Endothelial cell of umbilical vein (primary cell): ENCODE measurements at places on chromosomes 4 and X. TPM values are rescaled to one million over a fixed set of nuclear protein-coding genes. Genes with fewer than 3 reads are reported as not detected.

The F11 gene
- total RNA-seq: not detected in 2 replicates

The ZAR1 gene
- total RNA-seq: not detected in 2 replicates

DNA sequence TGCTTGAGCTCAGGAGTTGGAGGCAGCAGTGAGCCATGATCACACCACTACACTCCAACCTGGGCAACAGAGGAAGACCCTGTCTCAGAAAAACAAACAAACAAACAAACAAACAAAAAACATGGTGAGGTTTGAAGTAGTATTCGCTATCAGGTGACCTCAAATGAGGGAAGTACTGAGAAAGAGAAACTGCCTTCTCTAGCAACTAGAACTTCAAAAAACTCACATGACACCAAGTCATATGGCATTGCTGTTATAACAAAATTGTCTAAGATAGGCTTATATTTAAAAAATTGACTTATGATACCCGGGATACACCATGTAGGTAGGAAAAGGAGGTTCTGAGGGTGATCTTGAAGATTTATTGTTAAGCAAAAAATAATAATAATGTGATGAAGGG, 10.3 kb downstream of the MPP1 start:
- DNase-seq: no peak

DNA sequence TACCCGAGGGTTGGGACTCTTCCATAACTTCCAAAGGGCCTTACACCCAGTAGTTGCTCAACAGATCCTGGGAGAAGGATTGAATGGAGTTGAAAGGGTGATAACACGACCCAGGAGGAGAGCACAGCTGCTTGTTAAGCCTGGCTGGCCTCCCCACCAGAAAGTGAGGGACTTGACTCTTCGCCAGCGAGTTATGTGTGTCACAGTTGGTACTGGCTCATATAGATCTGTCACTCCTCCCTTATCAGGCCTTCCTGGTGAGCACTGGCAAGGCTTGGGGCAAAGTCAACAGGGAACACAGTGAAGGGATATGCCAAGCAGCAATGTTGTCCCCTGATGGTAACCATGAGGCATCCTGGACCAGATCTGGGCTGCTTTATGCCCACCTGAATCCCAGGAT, 35.8 kb downstream of the APLN start:
- no peak for DNase-seq

The PPP4R3C gene
- total RNA-seq: not detected in 2 replicates

DNA sequence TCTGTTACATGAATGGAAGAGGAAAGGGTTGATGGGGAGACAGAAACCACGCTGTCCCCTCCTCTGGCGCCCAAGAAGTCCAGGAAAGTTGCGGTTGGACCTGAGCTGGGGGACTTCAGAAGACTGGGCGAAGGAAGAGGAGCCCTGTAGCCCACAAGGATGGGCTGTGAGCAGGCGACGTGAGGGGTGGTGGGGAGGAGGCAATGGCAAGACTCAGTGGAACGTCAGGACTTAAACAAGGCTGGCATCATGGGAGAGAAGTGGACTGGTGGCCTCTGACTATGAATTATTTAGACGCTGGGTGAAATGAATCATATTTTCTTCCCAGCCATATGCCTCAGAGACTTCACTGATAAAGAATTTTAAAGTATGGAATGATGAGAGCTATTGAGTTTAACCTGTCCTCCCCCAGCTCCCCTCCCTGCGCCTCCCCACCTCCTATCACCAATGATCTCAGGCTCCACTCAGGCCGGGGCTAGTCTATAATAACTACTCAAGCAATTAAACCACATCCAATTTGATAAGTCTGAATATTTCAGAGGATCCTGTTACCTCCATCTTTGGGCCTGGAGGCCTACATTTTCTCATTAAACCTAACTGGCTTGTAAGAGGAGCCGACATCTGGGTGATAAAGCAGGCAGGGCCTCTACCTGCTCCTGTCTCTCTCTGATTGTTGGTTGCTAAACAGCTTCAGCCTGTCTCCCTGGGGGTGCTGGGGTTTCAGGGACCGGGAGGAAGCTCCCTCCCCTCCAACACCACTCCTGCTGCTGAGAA, 63.6 kb downstream of the SMIM20 start:
- no peak for DNase-seq

The DIAPH2 gene
- total RNA-seq: 30.0 and 30.3 TPM in 2 replicates

GRCh38 chrX:72216973-72217372, 21.9 kb downstream of the ERCC6L start:
- no peak for DNase-seq

DNA sequence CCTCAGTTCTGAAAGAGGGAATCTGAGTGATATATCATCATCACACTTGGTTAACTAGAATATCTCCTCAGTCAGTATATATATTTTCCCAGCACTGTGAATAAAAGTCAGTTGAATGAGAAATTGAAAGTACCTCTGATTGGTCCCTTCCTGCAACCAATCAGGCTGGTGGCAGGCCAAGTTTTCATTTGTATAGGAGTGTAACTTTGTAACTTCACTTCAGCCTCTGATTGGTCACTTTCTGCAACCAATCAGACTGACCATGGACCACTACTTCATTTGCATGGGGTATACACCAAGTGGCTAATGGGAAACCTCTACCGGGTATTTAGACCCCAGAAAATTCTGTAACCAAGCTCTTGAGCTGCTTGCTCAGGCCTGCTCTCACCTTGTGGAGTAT, 2.0 kb upstream of the PGK1 start:
- no peak for DNase-seq

DNA sequence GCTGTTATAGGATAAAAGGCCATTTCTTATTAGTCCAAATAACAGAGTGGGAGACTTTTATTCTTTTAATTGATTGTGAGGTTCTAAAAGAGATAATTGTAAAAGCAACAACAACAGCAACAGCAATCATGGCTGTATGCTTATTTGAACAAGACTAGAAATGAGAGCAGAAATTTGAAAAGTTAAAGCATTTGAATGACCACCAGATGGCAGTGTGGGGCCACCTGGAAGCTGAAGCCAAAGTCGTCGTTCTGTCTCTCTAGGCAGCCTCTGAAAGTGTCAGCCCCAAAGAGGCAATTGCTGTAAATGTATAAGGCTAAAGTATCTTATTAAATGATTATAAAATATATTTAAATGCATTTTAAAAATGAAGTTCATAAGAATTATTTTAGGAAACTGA, 42.2 kb downstream of the SH2D1A start:
- DNase-seq: peak; percentile 33

- peak; percentile 21 for DNase-seq
Observed at GRCh38 chr4:120858776-120859175, 63.8 kb downstream of the PRDM5 start.

DNA sequence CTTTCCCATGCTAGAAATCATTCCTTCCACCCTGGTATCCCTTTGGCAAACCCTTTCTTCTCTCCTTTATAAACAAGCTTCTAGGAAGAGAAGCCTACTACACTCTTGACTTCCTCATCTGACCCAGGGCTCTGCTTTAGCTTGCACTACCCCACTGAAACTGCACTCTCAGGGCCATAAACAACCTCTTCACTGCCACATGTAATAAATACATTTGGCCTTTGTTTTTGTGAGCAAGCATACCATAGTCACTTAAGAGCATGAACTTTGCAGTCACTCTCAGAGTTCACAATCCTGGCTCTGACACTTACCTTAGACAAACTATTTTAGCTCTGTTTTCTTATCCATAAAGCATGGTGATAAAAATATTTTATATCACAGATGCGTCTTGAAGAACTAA, 50.7 kb upstream of the USP38 start:
- DNase-seq: no peak

DNA sequence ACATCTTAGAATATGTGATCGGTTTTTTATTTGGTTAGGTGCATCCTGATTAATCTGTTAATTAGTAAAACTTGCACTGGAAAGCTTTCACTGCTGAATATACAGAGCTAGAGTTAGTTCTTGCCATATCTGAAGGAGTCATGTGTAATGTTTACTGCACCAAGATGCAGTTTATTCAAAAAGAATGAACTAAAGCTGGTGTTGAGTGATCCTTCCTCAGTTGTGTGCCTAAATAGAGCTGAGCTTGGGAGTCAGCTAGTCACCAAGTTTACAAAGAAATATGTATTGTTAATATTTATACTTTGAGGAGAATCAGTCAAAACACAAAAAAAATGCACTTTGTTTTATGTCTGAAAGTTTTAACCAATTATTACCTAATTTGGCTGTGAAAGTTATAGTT, 54.1 kb upstream of the FHDC1 start:
- no peak for DNase-seq

DNA sequence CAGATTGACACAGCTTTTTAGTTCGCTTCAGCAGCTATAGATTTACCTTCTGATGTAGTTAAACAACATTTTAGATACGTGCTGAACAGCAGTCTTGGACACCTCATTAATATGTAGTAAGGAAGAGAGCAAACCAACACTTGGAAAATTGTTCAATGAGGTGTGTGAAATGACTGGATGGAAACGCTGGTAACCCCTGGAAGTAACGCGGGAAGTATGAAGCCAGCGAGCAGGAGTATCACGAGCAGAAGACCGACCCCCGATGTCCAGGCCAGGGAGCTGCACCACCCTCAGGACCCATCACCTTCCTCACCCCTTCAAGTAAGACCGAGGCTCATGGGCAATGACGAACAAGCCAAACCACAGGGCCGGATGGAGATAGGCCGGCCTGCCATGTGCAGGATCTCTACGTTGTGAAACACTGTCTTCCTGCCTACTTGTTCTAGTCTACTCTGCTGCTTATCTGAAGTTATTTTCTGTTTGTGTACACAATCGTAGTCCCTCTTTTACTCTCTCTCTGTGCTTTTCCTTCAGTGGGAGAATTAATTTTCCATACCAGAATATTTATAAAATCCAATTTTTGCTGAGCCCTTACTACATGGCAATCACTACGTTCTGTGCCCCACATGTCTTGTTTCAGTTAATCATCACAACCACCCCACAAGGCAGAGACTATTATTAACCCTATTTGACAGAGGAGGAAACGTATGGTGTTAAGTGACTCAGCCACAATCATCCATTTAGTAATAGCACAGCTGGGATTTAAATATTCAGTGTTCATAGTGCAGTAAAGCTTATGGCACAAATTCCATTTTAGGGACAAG, 221.7 kb downstream of the APBB2 start:
- DNase-seq: peak; percentile 82

GRCh38 chr4:153649572-153649991, 34.5 kb upstream of the TLR2 start:
- peak; percentile 21 for DNase-seq

DNA sequence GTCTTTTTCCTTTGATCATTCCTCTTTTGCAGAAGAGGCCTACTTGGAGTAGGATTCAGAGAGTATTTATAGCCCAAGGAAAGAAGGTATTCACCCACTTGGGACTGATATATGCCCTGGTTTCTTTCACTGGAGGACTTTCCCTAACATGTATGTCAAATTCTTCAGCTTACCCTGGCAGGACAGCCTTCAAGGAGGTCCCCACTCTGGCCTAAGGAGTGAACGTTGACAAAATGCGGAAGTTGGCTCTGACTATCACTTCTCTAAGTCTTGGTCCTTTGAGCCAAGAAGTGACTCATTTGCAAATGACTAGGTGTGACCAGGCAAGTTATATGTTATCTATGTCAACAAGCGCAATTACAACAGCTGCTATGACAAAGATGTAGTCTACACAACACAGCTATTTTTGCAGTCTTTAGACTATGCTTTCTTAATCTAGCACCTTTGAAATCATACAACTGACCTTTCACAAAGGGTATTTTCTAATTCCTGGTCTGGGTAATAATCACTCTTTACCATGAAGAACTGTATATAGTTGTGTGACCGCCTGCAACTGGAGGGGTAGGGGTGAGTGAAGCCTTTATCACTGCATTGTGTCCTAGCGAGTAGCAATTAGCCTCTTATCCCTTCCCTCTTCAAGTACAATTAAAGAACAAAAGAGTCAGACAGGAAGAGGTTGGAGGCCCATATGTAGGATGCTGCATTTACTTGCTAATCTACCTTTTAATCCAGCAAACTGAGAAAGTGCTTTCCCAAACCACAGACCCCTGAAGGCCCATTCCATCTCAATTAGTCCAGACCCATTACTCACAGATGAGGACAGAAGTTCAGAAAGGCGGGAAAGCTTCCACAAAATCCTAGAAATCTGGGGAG, 50.1 kb downstream of the RASGEF1B start:
- no peak for DNase-seq

DNA sequence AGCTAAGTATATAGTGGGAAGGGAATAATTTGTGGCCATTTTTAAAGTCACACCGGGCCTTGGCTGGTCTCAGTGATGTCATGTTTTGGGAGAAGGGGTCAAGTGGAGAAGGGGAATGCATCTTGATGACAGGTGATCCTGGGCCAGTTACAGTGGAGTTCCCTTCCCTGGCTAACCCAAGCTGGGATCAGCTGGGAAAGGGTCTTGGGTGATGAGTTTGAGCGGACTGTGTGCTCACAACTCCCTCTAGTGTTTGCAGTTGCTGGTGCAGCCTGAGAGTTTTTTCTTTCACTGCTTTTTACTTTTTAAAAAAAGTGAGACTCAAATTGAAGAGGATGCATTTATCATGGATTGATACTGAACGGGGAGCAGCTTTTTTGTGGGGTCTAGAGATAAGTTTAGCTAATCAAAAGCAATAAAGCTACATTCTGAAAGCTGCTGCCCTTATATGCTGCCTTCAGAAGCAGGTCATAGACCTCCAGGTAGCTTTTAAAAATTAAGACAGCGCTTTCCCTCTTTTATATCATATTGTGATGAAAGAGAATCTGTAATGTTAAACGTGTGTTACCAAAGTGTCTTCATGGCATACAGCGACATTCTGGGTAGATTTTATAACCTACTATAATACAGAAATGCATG, 164.7 kb downstream of the DCLK2 start:
- peak; percentile 67 for DNase-seq

- no peak for DNase-seq
Observed at GRCh38 chrX:40953369-40953768, 131.9 kb upstream of the USP9X start.

The PGM2 gene
- total RNA-seq: 45.8 and 53.9 TPM in 2 replicates

DNA sequence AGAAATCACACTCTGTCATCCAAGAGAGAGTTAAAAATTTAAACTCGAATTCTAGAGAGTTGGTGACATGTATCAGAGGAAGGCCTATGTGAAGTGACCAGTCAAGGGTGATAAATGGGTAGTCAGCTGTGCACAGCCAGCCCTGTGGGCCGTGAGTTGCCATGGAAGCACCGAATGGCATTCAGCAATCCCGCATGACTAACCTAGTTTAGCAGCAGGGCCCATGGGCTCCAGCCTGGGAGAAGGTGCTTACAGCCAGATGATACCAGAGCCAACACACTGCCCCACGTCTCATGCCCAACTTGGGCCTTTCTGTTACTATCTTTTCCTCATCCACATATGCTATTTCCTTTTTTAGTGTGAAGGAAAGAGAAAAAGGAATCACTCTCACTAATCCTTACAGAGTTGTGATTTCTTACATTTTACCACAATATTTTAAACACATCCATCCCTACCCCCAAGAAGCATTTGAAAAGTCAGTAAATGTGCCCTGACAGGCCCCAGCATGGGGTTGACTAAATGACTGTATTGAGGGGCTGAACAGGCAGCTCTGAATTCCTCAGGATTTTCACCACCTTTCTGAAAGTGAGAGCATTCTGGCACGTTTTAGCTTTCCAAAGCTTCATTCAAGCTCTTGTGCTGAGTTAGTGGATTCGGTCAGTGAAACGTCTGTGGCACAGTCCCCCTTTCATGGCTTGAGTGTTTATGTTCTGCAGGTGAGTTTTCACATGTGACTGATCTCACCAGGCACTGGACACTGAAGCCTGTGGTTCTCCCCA, 104.2 kb downstream of the AFF1 start:
- peak; percentile 88 for DNase-seq
